ENCODE measurements at places on chromosomes 13 and 19.
A peak's percentile ranks its signal among the peaks of the same experiment; 100 is the strongest.

DNA sequence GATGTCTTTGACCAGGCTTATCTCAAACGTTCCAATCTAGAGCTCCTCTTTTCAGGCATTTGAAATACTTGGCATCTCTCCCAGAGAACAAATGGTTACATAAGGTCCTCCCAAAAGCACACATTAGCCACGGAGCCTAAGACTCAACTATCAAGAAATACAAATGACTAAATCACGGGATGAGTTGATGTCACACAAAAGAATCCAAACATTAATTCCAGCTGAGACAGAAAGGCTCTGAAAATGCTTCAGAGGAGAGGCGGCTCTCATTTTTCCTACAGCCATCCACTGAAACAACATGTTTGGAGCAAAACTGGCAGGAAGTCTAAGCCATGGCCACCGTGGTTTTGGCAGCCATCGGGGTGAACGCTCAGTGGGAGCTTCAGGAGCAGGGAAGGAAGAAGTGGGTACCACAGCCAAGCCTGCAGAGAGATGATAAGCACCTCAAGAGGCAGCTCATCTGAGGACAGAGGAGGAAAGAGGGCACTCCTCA is 122.5 kb downstream of the STK24 start:
- no peak for DNase-seq

DNA sequence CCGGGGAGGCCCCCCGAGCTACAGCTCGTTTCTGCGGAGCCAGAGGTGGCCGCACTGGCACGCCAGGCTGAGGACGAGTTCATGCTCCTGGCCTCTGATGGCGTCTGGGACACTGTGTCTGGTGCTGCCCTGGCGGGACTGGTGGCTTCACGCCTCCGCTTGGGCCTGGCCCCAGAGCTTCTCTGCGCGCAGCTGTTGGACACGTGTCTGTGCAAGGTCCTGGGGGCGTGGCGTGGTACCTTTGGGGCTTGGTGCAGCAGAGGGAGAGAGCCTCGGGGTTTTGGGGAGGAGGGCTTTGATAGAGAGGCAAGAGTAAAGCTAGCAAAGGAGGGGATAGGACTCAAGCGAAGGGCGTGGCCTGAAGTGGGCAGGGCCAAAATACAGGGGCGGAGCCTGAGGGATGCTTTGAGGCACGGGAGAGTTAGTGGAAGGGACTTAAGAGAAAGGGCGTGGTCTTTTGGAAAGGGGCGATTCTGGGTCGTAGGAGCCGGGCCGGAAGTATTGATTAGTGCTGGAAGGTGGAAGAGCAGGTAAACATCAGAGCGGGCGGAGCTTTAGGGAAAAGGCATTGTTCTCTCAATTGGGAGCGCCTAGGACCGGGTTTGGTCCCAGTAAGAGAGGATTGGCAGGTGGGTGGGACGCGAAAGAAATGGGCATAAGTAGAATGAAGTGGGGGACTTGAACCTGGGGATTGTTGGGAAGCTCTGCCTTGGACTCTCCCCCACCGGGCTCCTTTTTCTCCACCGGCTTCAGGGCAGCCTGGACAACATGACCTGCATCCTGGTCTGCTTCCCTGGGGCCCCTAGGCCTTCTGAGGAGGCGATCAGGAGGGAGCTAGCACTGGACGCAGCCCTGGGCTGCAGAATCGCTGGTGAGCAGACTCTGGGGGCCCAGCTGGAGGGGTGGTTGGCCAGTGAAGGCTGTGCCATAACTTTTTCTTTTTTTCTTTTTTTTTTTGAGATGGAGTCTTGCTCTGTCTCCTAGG is 1.2 kb downstream of the PPM1N start:
- DNase-seq, result peak; percentile 83

DNA sequence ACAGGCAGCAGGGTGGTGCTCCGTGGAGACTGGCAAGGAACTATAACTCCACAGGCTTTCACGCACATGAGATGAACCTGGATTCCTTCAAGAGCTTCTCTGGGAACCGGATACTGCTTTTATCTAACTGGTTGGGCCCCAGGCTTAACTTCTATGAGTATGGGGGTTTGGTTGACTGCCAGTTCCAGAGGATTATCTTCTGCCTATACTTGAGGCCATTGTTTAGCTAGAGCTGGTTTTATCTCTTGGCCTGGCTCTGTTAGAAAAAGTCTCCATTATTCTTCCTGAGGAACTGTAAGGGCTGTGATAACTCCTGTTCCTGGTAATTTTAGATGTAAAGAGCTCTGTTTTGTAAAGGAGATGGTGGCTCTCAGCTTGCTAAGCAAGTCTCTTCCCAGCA is 40.9 kb downstream of the ZNF846 start:
- no peak for DNase-seq

GRCh38 chr19:47353307-47353712 is 4.2 kb downstream of the DHX34 start:
- no peak for DNase-seq

GRCh38 chr13:40605573-40605972 is 60.9 kb downstream of the FOXO1 start:
- no peak for DNase-seq

GRCh38 chr13:75263741-75264407 is 218.1 kb downstream of the TBC1D4 start:
- DNase-seq, result no peak

DNA sequence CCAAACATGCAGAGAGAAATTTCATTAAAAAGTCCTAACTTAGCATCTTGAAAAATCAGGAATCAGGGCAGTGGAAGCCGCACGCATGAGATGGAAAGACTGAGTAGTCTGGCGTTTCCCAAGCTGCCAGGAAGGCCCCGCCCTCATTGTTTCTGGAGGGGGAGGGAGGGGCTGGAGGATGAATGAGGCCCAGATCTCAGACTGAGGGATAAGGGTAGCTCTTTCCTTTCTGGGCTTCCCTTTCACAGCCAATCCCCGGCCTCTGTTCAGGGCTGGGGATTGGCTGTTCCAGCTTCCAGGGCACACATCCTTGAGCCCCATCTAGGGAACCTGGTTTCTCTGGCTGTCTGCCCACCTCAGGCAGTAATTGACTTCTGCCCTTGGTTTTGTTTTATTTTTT is 7.3 kb downstream of the C19orf53 start:
- DNase-seq, result peak; percentile 49

DNA sequence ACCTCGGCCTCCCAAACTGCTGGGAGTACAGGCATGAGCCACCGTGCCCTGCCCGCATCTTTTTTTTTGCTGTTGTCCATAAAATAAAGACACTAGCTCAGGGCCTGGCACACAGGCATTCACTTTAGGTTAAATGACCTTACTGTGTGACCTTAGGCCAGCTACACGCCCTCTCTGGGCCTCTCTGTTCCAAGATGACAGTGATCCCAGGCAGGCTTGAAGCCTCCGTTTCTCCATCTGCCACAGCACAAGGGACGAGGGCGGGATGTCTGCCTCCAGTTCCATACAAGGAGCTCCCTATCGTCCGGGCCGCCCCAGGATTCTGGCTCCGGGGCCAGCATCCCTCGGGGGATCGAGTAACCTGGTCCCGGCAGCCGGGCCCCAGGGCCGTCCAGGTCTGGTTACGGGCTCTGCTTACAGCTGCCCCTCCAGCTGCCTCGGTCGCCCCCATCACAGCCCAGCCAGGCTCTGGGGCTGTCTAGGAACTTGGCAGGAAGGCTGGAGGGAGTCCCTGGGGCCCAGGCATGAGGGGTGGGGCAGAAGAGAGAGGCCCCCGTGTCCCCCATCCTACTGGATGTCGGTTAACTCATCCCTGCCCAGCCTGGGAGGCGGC is 11.9 kb upstream of the SEMA6B start:
- DNase-seq, result no peak
